Upper lobe of left lung (tissue), 6 donors: ENCODE measurements at places on chromosomes 2 and 18. TPM values are rescaled to one million over a fixed set of nuclear protein-coding genes. Genes with fewer than 3 reads are reported as not detected.

GRCh38 chr2:188746727-188747126 is 227.4 kb upstream of the COL3A1 start:
- H3K36me3 ChIP-seq: no peaks in the 10 kb centered on the region
- no peaks in the 10 kb centered on the region for H3K4me1 ChIP-seq
- H3K27ac ChIP-seq: no peak overlapping the region
- DNase-seq: no peak
- H3K27me3 ChIP-seq: no peaks in the 10 kb centered on the region

- H3K4me1 ChIP-seq: no peaks in the 10 kb centered on the region
- DNase-seq: no peak
- no peaks in the 10 kb centered on the region for H3K27me3 ChIP-seq
- no peak overlapping the region for H3K27ac ChIP-seq
- H3K36me3 ChIP-seq: no peaks in the 10 kb centered on the region
- no peak overlapping the region for H3K4me3 ChIP-seq
Observed at GRCh38 chr2:8132351-8132831, 549.5 kb upstream of the ID2 start.

GRCh38 chr18:70256184-70256583 is 32.7 kb upstream of the SOCS6 start:
- H3K27me3 ChIP-seq: no peaks in the 10 kb centered on the region
- no peaks in the 10 kb centered on the region for H3K36me3 ChIP-seq
- H3K4me3 ChIP-seq: no peak overlapping the region
- H3K4me1 ChIP-seq: no peaks in the 10 kb centered on the region
- no peak for DNase-seq

Gene TUBA3E
- total RNA-seq: not detected

Gene LIPG
- total RNA-seq: 1.9 TPM

DNA sequence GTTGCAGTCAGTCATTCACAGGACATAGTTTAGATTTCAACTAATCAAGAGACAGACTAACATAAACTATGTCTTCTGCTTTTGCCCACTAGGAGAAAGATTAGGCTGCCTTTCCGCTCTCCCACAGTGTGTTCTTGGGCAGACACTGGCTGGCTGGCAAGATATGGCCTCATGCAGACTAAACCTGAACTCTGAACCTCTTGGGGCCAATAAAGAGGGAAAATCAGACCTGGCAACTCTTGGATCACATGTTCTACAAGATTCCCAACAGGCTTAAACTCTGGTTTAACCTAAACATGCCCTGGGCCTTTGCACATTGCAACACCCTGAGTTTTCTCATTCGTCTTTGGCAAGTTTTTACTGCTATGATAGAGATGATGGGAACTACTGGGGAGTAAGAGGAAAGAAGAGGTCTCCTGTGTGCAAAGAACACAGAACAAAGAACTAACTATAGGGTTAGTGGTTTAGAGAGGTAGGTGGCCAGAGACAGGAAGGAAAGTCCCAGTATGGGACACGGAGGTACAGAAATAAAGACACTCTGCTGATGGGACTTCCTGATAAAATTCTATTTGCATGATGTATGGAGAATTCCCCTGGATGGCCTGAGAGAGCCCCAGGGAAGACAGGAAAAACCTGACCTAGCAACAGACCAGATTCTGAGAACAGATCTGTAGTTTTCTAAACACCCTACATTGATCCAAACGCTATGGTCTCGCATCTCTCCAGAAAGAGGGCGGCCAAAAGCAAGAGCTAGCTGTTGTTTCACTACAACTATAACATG is 2.0 kb upstream of the ATRAID start:
- no peaks in the 10 kb centered on the region for H3K27me3 ChIP-seq
- H3K4me3 ChIP-seq: no peak overlapping the region
- peaks cover 15% of the 10 kb centered on the region for H3K4me1 ChIP-seq
- no peak for DNase-seq
- H3K27ac ChIP-seq: no peak overlapping the region

Gene HNMT
- total RNA-seq: 67.5 TPM

DNA sequence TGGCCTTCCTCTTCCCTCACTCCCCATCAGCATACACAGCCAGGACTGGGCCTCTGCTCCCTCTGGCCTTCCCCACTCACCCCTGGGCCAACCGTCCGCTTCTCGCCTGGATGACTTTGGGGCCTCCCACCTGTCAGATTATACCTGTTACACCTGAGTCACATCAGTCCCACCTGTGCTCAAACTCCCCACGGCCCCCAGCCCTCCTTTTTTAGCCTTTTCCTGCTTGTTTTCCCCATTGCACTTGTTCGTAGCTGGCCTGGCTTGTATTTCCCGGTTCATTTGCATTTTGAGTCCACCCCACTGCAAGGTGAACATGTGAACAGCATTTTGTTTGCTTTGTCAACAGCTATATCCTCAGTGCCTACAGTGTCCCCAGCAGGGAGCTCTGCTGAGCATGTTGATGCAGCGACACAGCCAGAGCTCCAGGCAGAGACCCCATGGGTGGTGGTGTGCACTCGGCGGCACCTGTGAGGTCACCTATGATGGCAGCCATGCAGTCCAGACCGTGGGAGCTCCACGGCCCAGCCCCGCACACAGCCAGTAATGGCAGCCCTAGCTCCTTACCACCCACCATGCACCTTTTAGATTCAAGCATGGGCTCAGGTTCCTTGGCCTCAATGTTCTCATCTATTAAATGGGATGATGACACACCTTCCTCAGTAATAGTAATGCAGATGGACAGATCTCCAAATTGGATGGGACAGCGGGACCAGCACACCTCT is 276.4 kb upstream of the HS6ST1 start:
- DNase-seq: no peak
- H3K4me3 ChIP-seq: no peak overlapping the region
- no peaks in the 10 kb centered on the region for H3K27me3 ChIP-seq
- H3K27ac ChIP-seq: no peak overlapping the region

DNA sequence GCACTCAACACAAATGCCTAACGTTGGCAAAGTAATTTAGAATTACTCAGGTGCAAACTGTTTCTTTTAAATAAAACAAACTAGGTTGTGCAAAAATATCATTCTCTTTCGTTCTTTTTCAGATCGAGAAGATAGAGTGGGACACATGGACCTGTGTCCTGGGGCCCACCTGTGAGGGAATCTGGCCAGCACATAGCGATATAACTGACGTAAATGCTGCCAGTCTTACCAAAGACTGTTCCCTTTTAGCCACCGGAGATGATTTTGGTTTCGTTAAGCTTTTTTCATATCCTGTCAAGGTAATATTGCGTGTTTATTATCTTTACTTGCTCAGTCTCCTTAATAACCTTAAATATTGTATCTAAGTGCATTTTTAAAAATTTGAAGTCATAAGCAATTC is 133.6 kb downstream of the RTN4 start:
- H3K27me3 ChIP-seq: no peaks in the 10 kb centered on the region
- no peak overlapping the region for H3K27ac ChIP-seq
- H3K36me3 ChIP-seq: no peaks in the 10 kb centered on the region
- no peak overlapping the region for H3K4me3 ChIP-seq
- no peak for DNase-seq

- no peak for DNase-seq
- H3K27ac ChIP-seq: no peak overlapping the region
- H3K27me3 ChIP-seq: no peaks in the 10 kb centered on the region
Observed at GRCh38 chr18:2075499-2075898, 495.8 kb downstream of the METTL4 start.

Gene LAMA1
- total RNA-seq: 3.1 TPM

DNA sequence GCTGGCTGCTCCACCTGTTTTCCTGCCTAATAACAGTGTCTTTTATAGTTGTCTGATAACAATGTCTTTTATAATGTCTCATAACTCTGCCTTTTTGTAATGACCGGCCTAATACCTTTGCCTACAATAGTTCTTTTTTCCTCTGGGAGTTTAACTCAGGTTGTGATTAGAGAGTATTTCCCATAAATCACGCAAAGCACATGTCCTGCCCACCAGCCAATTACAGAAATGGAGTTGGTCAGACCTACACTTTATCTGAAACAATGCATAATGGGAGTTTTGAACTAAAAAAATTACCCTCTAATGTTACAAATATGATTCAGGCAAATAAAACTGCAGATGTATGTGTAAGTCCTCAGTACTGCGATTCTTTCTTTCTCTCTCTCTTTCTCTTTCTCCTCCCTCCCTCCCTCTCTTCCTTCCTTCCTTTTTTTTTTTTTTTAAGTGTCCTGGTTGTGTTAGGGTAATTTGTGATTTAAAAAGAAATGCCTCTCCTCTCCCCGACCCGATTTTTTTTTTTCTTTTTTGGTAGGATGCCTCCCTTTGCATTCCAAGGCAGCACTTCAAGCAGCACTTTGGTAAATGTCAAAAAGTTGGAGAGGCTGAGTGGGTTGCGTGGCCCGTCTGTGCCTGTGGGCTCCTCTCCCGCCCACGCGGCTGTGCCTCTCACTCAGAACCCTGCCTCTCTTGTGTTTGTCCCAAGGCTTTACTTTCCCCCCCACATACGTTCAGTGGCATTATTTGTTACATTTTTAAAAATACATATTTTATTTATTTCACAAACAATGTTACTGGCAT is 147.3 kb downstream of the AGAP1 start:
- H3K4me1 ChIP-seq: peaks cover 26% of the 10 kb centered on the region
- no peaks in the 10 kb centered on the region for H3K36me3 ChIP-seq
- no peaks in the 10 kb centered on the region for H3K27me3 ChIP-seq

GRCh38 chr2:66869076-66869475 is 434.2 kb downstream of the MEIS1 start:
- H3K27me3 ChIP-seq: no peaks in the 10 kb centered on the region
- H3K4me3 ChIP-seq: no peak overlapping the region
- no peak for DNase-seq
- H3K36me3 ChIP-seq: no peaks in the 10 kb centered on the region
- H3K4me1 ChIP-seq: no peaks in the 10 kb centered on the region
- no peak overlapping the region for H3K27ac ChIP-seq

Gene GAD1
- total RNA-seq: not detected

DNA sequence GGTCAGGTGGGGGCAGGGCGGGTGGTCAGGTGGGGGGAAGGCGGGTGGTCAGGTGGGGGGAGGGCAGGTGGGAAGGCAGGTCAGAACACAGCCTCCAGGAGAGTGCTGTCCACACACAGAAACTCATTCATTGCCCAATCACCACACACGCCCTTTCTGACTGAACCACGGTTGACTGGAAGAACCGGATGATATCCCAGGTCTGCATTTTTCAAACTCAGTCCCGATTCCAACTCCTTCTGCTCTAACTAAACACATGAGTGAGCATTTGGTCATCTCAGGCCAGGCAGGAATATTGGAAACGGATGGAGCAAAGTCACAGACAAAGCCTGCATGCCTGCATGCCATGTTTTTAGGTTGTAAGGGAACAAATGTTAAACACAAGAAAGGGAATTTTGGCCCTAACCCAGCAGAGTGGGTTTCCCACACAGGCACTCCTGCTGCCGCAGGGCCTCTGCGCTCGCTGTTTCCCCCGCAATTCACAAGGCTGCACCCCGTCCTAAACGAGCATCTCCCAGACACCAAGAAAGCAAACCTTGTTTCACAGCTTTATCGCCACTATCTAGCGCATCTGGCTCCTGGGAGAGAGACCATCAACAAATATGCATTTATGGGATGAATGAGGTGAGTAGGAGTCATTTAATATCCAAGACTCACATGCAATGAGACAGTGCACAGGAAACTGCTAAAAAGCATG is 100.1 kb downstream of the ZNF516 start:
- no peak overlapping the region for H3K4me3 ChIP-seq
- DNase-seq: peak; percentile 61

GRCh38 chr2:33091541-33092123 is 144.9 kb downstream of the LTBP1 start:
- no peak overlapping the region for H3K4me3 ChIP-seq
- H3K4me1 ChIP-seq: no peaks in the 10 kb centered on the region
- H3K27ac ChIP-seq: no peak overlapping the region
- H3K27me3 ChIP-seq: no peaks in the 10 kb centered on the region
- no peak for DNase-seq
- H3K36me3 ChIP-seq: no peaks in the 10 kb centered on the region

Gene NGEF
- 0.98 TPM for total RNA-seq

DNA sequence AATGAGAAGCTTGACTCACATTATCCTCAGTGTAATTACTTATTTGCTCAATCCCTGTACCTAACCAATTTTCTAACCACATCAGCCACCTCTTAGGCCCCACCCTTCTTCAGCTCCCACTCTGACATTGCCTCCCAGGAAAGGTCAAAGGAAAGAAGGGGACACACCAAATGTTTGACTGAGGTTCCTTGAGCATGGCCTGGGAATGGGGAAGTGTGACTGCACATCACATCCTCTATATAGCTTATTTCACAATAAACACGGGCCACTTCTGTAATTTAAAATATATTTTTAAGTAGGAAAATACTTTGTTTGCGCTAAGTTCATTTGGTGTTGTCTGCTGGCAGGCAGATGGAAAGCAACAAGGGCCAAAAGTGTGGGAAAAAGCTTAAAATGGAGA is 3.0 kb upstream of the FIGLA start:
- H3K36me3 ChIP-seq: no peaks in the 10 kb centered on the region
- H3K27ac ChIP-seq: no peak overlapping the region
- no peak for DNase-seq
- peaks cover 14% of the 10 kb centered on the region for H3K4me1 ChIP-seq
- H3K27me3 ChIP-seq: peaks cover 12% of the 10 kb centered on the region

DNA sequence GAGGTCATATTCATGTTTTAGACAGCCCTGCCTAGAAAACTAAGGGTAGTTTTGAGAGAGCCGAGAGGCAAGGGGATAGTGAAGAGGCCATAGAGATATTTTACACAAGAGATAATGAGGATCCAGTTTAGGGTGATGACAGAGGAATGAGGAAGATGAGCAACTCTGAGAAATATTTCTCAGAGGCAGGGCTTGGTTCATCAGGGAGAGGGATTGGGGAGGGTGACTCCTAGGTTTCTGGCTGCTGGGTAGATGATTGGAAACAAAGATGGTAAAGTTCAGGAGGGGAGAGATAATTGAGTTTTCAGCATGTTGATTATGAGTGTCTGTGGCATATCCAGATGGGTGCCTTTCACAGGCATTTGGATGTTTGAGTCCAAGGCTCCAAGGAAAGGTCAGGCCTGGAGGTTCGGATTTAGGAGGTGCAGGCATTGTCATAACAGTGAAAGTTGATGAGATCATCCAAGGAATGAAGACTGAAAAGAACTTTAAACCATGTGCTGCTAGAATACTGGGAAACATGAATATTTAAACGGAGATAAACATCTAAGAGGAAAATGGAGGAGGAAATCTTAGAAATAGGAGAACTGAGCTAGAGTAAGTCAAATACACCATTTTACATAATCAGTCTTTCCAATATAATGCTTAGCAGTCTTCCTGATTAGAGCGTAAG is 7.4 kb downstream of the MYL12B start:
- peaks cover 51% of the 10 kb centered on the region for H3K4me1 ChIP-seq
- no peak overlapping the region for H3K27ac ChIP-seq
- H3K4me3 ChIP-seq: no peak overlapping the region
- H3K36me3 ChIP-seq: no peaks in the 10 kb centered on the region
- no peaks in the 10 kb centered on the region for H3K27me3 ChIP-seq

Gene LIMS2
- total RNA-seq: 117 TPM

- H3K4me3 ChIP-seq: no peak overlapping the region
- H3K36me3 ChIP-seq: no peaks in the 10 kb centered on the region
- no peak for DNase-seq
- no peaks in the 10 kb centered on the region for H3K27me3 ChIP-seq
- H3K4me1 ChIP-seq: no peaks in the 10 kb centered on the region
Observed at GRCh38 chr2:236687296-236687965, 117.8 kb downstream of the ACKR3 start.
